ENCODE measurements at places on chromosomes 6 and 20.

- H3K4me1 ChIP-seq = no peaks in the 10 kb centered on the region
- no peak overlapping the region for H3K27ac ChIP-seq
- no peaks in the 10 kb centered on the region for H3K27me3 ChIP-seq
- no peak overlapping the region for H3K4me3 ChIP-seq
Observed at GRCh38 chr20:34324541-34324940, 21.4 kb upstream of the AHCY start.

GRCh38 chr6:125193208-125193607, 39.6 kb downstream of the TPD52L1 start:
- DNase-seq = no peak
- no peaks in the 10 kb centered on the region for H3K36me3 ChIP-seq
- no peaks in the 10 kb centered on the region for H3K27me3 ChIP-seq
- H3K4me1 ChIP-seq = peaks cover 64% of the 10 kb centered on the region

DNA sequence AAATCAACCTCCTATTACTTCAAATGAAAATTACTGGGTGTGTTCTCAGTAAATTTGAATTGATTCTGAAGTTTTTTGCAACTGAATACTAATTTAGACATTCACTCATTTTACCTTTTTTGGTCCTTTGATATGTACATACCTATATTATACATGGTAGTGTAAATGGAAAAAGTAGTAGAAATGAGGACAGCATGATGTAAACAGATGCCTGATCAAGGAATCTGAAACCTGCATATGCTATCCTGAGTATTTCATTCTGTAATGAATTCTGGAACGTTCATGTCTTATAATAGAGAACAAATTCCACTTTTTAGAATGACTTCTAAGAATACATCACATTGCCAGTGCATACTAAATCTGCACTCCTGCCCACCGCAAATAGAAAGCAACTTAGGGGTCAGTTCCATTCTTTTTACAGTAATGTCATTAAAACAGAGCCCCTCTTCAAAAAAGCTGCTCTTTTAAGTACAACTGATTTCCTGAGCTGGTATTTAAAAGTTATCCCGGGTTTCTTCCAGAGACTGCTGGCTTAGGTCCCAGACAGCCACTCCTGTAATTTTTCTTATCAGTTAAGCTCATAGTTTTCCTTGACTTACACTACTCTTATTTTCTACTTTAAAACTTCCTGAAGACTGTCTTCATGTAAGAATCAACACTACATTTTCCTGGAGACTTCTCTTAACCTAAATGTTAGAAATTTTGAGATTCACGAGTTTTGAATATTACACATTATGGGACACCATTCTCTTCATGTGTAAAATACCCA, 48.4 kb downstream of the MAP3K7 start:
- no peak overlapping the region for H3K27ac ChIP-seq
- H3K4me1 ChIP-seq = no peaks in the 10 kb centered on the region
- H3K27me3 ChIP-seq = no peaks in the 10 kb centered on the region
- no peaks in the 10 kb centered on the region for H3K36me3 ChIP-seq
- no peak overlapping the region for H3K4me3 ChIP-seq

- no peak overlapping the region for H3K4me3 ChIP-seq
- H3K36me3 ChIP-seq = no peaks in the 10 kb centered on the region
- no peak for DNase-seq
- H3K4me1 ChIP-seq = no peaks in the 10 kb centered on the region
Observed at GRCh38 chr6:40713002-40713719, 126.0 kb upstream of the LRFN2 start.

DNA sequence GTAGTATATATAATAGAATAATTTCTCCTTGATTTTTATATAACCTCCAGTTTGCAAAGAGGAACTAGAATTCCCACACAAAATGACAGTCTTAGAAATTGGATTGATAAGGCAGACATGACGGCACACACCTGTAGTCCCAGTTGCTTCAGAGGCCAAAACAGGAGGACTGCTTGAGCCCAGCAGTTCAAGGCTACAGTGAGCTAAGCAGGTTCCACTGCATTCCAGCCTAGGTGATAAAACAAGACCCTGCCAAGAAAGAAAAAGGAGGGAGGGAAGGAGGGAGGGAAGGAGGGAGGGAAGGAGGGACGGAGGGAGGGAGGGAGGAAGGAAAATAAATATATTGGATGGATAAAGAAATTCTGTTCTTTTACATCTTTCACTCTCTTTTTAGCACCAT, 77.6 kb upstream of the SASH1 start:
- H3K4me1 ChIP-seq = peaks cover 16% of the 10 kb centered on the region
- H3K27me3 ChIP-seq = no peaks in the 10 kb centered on the region
- no peak overlapping the region for H3K27ac ChIP-seq
- no peak overlapping the region for H3K4me3 ChIP-seq
- DNase-seq = peak; percentile 51

- no peak overlapping the region for H3K27ac ChIP-seq
- H3K27me3 ChIP-seq = no peaks in the 10 kb centered on the region
- H3K4me3 ChIP-seq = no peak overlapping the region
- no peaks in the 10 kb centered on the region for H3K36me3 ChIP-seq
- no peak for DNase-seq
Observed at GRCh38 chr6:43283905-43284304, 14.2 kb upstream of the SLC22A7 start.

DNA sequence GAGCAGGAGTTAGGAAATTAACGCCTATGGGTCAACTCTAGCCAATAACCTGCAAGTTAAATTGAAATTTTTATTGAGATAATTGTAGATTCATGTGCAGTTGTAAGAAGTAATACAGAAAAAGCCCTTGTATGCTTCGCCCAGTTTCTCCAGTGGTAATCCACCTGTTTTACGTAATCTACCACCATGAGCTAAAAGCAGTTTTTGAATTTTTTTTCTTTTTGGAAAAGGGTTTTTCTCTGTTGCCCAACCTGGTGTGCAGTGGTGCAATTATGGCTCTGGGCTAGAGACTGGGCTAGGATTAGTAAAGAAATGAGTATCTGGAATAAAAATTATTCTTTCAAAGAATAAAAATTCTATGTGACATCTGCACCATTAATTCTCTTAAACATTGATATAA, 116.2 kb downstream of the ZFP64 start:
- H3K4me3 ChIP-seq = no peak overlapping the region
- no peaks in the 10 kb centered on the region for H3K36me3 ChIP-seq
- H3K27ac ChIP-seq = no peak overlapping the region
- no peak for DNase-seq

DNA sequence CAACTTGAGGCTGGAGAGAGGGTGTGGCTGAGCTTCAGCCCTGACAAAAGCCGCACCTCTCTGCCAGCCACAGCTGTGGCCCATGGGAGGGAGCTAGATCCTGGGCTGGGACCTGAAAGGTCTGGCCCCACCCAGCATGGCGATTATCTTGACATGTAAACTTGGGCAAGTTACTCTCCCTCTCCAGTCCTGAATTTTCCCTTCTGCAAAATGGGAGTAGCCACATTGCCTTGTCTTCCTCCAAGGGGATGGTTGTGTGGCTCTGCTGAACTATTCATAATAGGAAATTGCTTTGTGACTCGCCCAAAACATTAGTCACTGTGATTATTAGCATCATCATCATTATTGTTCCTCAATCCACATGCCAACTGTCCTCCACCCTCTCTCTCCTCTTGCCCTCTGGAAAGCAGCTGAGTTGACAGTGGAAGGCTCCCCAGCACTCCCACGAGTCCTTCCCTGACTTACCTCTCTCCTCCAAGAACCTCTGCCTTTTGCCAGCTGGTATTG, 23.0 kb upstream of the RBPJL start:
- H3K27ac ChIP-seq = no peak overlapping the region
- H3K4me1 ChIP-seq = no peaks in the 10 kb centered on the region
- H3K27me3 ChIP-seq = no peaks in the 10 kb centered on the region
- no peaks in the 10 kb centered on the region for H3K36me3 ChIP-seq
- DNase-seq = no peak

- peaks cover 18% of the 10 kb centered on the region for H3K4me1 ChIP-seq
- no peaks in the 10 kb centered on the region for H3K27me3 ChIP-seq
- no peak overlapping the region for H3K4me3 ChIP-seq
Observed at GRCh38 chr6:37783025-37783855, 36.3 kb upstream of the ZFAND3 start.

- no peaks in the 10 kb centered on the region for H3K27me3 ChIP-seq
- H3K36me3 ChIP-seq = no peaks in the 10 kb centered on the region
- peaks cover 12% of the 10 kb centered on the region for H3K4me1 ChIP-seq
- H3K27ac ChIP-seq = peak overlapping the region; percentile 3
Observed at GRCh38 chr20:25238319-25239037, 9.4 kb upstream of the PYGB start.

GRCh38 chr6:684831-685636, 7.9 kb downstream of the EXOC2 start:
- no peak for DNase-seq
- H3K4me3 ChIP-seq = no peak overlapping the region
- no peaks in the 10 kb centered on the region for H3K4me1 ChIP-seq

DNA sequence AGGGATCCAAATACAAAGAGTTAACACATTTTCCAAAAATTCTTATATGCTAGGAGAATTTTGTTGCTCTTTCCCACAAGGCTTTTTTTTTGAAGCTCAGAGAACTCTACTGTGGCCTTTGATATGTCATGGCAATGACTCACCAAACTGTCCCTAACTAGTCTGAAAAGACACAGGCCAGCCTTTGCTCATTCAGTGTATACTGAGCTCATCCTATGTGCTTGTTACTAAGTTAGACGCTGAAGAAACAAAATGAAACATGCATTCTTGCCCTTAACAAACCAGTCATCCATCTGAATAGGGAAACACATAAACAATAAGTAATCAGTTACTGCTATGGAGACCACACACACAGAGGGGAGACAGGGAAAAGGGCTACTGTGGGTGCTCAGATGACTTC, 291.8 kb downstream of the FOXC1 start:
- H3K36me3 ChIP-seq = no peaks in the 10 kb centered on the region
- no peak overlapping the region for H3K4me3 ChIP-seq
- peaks cover 27% of the 10 kb centered on the region for H3K4me1 ChIP-seq
- no peaks in the 10 kb centered on the region for H3K27me3 ChIP-seq

DNA sequence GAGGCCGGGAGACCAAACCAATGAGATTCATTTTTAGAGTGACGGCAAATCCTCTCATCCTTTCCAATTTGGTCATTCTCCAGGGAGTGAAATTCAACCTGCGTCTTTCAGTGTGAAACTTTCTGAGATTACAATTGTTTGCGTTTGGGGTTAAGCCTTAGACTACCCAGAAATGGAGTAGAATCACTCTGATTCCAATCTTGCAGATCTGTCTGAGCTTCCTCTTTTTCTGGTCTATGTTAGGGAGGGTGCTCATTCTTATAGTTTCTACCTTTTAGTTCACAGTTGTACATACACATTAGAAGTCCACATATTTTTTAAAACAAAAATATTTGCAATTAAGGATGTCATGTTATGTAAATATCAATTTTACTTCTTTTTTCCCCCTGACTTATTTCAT, 183.0 kb upstream of the PHACTR1 start:
- no peak for DNase-seq
- H3K4me3 ChIP-seq = no peak overlapping the region
- peaks cover 7% of the 10 kb centered on the region for H3K4me1 ChIP-seq
- no peaks in the 10 kb centered on the region for H3K27me3 ChIP-seq

GRCh38 chr20:59706400-59706693, 102.0 kb downstream of the PHACTR3 start:
- H3K27ac ChIP-seq = no peak overlapping the region
- no peaks in the 10 kb centered on the region for H3K36me3 ChIP-seq
- peaks cover 3% of the 10 kb centered on the region for H3K4me1 ChIP-seq

GRCh38 chr6:9250852-9251251, 815.5 kb upstream of the SLC35B3 start:
- no peak overlapping the region for H3K4me3 ChIP-seq
- H3K36me3 ChIP-seq = no peaks in the 10 kb centered on the region
- H3K4me1 ChIP-seq = no peaks in the 10 kb centered on the region

- H3K4me3 ChIP-seq = no peak overlapping the region
- peak overlapping the region; percentile 84 for H3K27ac ChIP-seq
- DNase-seq = peak; percentile 94
- peaks cover 90% of the 10 kb centered on the region for H3K4me1 ChIP-seq
- no peaks in the 10 kb centered on the region for H3K36me3 ChIP-seq
Observed at GRCh38 chr6:111129013-111129412, 41.7 kb downstream of the SLC16A10 start.

DNA sequence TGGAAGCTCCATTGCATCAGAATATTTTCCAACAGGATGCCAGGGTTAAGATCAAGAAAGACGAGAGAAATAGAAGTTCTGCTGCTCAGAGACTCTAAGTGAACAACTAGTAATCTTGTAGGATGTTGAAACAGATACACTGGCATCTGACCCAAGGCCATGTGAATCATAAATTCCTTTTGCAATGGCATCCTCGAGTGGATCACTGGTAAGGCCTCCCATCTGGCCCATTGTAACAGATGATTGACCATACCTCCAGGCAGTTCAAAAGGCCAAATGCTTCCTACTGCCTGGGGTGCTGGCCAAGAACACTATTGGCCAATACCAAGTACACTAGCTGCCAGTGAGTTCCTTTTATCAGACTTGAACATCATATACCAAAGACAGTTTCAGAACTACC, 9.9 kb upstream of the SLC17A3 start:
- H3K27me3 ChIP-seq = no peaks in the 10 kb centered on the region
- DNase-seq = no peak
- no peak overlapping the region for H3K27ac ChIP-seq
- no peaks in the 10 kb centered on the region for H3K36me3 ChIP-seq
- no peak overlapping the region for H3K4me3 ChIP-seq

DNA sequence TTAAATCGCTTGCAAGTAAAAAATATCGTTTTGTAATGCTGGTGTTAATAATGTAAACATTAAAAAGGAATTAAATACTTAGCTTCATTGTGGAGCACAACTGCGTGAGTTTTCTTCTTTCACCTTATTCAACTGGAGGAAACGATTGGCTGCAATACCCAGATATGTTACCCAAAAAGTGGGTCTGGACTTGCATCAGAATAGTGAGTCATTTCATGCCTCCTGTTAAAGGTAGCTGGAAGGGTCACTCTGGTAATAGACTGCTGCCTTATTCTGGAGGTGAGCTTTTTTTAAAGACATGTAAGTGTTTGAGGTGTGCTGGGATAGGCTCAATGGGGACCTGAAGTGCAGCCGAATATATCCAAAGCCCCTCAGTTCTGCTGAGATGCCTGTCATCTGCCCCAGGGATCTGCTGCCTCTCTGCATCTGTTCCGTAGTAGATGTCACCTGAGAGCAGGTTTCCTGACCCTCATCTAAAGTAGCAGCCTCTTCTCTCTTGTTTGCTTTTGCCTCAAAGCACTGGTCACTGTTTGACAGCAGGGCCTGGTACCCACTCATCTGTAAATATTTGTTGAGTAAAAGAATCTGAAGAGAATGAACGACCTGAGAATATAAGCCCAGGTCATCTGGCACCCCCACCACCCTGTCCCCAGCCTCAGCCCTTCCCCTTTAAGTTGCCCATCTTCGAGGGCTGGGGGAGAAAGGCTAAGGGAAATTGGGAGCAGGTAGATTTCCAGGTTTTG, 5.6 kb upstream of the UQCC2 start:
- peaks cover 32% of the 10 kb centered on the region for H3K4me1 ChIP-seq
- no peak for DNase-seq
- H3K27me3 ChIP-seq = no peaks in the 10 kb centered on the region

All from body of pancreas (tissue), 4 donors.